HepG2 (cell line): ENCODE measurements at places on chromosomes 1 and 21.

GRCh38 chr1:226682871-226683814 lies 55.9 kb downstream of the ITPKB start:
- DNase-seq: no peak

GRCh38 chr21:46377789-46378188 lies 53.8 kb downstream of the PCNT start:
- DNase-seq: no peak

DNA sequence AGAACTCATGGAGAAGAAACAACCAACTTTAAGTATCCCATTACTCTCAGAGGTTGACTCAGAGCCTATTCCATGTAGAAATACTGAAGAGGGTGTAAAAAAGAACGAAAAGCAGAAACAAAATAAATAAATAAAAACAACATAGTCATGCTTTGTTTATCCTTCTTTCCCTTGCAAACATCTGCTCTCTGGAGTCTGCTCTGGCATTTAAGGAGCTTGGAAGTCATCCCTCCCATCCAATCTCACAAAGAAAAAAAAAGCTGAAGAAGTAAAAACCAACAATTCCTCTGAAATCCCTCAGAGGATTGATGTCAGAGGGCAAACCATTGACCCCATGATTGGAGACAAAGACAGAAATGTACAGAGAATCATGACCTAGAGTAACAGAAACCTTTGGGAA lies 302.6 kb upstream of the GREM2 start:
- DNase-seq: no peak

DNA sequence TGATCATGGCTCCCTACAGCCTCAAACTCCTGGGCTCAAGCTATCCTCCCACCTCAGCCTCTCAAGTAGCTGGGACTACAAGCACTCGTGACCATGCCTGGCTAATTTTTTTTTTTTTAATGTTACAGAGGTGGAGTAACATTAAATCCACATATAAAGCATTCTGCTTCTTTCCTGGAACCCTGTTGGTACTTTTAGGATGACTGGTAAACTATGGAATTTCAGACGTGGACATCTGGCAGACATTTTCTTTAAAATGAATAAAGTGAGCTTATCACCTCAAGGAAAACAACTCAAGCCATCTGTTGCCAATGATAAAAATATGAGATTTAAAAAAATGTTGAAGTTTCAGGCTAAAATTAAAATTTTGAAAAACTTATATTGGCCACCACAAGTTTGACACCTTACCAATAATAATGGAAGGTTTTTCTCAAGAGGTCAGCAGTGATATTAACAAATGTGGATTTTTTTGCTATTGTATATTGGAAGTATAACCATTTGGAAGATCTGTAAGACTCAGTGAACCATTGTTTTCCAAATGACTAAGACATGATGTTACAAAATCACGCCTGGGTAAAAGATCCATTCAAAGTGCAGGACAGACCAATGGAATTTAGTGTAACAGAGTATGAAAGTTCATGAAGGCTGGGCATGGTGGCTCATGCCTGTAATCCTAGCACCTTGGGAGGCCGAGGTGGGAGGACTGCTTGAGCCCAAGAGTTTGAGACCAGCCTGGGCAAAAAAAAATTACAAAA lies 52.7 kb upstream of the EIF4G3 start:
- no peak for DNase-seq

- no peak for DNase-seq
These were observed 753.1 kb downstream of the NCAM2 start for GRCh38 chr21:21751286-21751685.

GRCh38 chr1:180380259-180381183 lies 121.9 kb downstream of the ACBD6 start:
- DNase-seq: no peak

DNA sequence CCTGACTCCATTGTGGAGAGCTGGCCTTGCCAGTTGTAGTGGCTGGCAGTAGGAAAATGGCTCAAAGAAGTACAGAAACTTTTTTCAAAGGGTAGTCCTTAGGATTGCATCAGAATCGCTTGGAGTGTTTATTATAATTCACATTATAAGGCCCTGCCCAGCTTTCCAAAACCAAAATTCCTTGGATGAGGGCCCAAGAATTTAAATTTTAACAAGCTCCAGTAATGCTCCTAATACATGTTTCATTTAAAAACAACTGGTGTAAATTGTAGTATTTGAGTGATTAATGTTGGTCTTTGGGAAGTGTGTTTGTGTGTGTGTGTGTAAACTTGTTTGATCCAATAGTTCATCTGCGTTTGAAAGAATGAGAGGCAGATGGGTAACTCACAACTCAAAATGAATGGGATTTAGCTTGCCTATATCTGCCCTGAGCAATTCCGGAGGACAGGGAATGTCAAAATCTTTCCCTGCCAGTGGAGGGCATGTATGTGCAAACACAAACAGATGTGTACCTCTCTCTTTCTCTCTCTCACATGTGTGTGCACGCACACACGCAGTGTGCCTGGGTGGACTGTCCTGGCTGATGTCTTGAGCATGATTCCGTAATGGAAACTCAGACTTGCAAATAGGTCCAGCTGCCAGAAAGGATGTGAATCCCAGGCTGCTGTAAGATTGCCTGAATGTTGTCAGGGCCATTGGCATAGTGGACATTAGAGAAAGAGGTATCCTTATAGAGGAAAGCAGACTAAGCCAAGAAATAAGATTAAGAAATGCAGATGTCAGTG lies 293.1 kb downstream of the LMX1A start:
- DNase-seq: no peak

GRCh38 chr1:208247696-208248095 lies 3.5 kb upstream of the PLXNA2 start:
- DNase-seq: no peak

GRCh38 chr1:15882665-15883064 lies 35.2 kb downstream of the SPEN start:
- DNase-seq: no peak

DNA sequence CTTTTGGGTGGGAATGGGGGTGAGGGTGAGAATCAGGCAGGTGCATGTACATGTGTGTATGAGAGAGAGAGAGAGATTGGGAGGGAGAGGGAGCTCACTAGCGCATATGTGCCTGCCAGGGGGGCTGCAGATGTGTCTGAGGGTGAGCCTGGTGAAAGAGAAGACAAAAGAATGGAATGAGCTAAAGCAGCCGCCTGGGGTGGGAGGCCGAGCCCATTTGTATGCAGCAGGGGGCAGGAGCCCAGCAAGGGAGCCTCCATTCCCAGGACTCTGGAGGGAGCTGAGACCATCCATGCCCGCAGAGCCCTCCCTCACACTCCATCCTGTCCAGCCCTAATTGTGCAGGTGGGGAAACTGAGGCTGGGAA lies 95.0 kb downstream of the EPHB2 start:
- DNase-seq: no peak

- no peak for DNase-seq
These were observed 6.3 kb downstream of the MAGI3 start for GRCh38 chr1:113396585-113396984.

- DNase-seq: no peak
These were observed 184.5 kb upstream of the TNR start for GRCh38 chr1:175927944-175928343.

DNA sequence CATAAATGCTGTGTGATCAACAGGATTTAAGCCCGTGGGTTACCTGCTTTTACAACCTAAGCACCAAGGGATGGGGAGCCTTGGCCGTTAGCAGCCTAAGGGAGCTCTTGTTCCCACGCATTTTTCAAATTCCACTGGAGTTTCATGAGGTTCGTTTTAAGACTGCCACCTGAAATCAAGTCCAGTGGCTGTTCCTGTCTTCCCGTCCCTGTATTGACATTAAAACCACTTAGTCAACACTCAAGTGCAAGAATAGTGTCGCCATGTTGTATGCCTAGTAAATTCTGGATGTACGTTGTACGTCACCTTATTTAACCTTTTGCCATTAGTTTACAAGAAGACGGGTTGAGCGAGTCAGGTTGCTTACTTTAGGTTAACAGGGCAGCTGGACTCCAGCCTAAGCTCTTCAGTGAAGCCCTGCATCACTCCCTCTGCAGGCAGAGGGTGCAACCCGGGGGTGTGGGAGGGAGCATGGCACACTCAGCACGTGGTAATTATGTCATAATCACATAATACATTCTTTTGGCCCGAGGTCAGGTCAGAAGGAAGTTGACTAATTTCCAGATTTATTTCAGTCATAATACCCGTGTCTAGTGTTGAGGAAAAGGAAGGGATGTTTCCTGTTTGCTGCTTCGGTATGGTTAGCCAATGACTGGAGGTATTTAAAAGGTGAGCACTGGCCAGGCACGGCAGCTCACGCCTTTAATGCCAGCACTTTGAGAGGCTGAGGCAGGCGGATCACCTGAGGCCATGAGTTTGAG lies 42.5 kb downstream of the CNST start:
- peak; percentile 70 for DNase-seq

- DNase-seq: no peak
These were observed 32.5 kb downstream of the PLEKHO1 start for GRCh38 chr1:150182247-150182646.

DNA sequence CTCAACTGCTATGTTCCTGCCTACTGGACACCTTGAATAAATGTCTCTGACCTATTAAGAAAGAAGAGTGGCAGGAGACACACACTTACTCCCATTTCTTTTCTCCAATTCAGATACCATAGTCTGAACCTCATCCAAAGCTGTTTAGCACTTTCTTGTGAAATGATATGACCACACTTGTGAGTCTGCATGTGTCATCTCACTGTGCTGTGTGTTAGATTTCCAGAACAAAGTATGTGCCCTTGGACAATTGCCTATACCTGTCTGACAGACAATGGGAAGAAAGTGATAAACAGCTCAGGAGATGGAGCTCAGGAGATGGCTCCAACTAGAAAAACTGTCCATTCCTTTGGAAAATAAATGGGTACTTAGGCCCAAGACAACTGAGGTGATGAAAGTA lies 48.4 kb downstream of the USP48 start:
- no peak for DNase-seq

- no peak for DNase-seq
These were observed 534.2 kb upstream of the RGS18 start for GRCh38 chr1:191624044-191624443.

GRCh38 chr1:156430303-156430702 lies 61.3 kb downstream of the RHBG start:
- DNase-seq: no peak

DNA sequence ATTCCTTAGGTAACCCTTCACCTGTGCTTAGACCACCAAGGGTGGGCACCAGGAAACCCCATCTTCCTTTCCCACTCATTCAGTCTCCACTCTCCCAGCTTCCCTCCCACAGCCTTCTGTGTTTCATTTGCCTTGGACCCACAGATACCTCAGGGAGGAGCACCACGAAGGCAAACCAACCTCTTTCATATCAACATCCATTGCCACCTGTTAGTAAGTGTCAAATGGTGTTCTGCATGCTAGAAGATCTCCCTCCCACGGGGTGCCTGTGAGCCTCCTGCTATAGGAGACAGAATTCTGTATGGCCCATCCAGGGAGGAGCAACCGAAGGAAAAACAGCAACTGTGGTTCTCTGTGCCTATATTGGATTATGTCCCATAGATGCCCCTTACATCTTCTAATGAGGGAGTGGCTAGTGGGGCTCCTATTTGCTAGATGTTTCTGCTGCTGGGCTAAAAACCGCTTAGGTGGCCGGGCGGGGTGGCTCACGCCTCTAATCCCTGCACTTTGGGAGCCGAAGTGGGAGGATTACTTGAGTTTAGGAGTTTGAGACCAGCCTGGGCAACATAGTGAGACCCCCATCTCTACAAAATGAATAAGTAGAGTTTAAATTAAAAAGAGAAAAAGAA lies 25.6 kb upstream of the SCCPDH start:
- no peak for DNase-seq

GRCh38 chr1:54581621-54582035 lies 33.6 kb downstream of the ACOT11 start:
- DNase-seq: peak; percentile 47

DNA sequence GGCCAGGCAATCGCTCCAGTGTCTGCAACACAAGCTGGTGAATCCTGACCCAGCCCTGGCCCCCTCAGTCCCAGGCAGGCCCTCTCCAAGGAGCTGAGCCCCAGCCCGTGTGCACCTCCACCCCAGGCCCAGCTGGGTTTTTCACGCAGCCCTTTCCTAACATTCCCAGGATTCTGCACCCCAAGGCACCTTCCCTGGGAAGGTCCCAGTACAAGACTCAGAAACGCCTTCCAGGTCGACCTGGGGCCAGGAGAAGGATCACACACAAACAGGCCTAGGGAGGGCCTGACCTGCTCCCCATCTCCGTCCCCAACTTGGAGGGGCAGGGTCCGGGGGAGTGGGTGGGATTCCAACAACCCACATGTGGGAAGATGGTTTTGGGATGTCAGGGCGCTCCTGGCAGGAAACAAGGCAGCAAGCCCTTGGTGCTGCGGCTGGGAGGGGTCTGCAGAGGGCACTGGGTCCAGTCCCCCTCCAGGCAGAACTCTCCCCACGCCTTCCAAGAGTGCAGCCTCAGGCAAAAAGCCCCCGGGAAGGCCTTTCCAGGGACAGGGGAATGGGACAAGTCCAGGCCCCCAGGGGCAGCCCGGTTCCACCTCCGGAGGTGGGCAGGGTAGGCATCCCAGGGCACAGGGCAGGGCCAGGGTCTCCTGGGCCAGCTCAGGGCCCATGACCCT lies 58.3 kb downstream of the KCNAB2 start:
- DNase-seq: no peak

- DNase-seq: no peak
These were observed 122.8 kb downstream of the CRB1 start for GRCh38 chr1:197390856-197391255.

DNA sequence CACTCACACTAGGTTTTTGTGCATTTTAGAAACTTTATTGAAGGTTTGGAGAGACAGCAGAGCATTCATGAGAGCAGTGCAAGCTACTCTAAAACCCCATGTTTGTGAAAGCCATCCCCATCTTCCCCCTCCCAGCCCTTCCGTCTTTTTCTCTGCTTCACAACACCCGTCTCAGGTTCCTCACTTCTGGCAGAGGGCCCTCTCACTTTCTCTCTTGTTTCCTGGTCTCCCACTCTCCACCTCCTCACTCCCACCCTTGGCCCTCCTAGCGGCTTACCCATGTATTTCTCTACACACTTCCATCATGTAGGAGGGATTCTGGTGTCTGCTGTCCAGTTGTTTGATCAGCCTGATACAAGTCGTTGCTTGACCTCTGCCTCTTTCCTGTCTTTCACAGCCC lies 92.7 kb downstream of the LRRC8C start:
- DNase-seq: no peak

- no peak for DNase-seq
These were observed 26.5 kb downstream of the CNIH4 start for GRCh38 chr1:224383218-224383617.

DNA sequence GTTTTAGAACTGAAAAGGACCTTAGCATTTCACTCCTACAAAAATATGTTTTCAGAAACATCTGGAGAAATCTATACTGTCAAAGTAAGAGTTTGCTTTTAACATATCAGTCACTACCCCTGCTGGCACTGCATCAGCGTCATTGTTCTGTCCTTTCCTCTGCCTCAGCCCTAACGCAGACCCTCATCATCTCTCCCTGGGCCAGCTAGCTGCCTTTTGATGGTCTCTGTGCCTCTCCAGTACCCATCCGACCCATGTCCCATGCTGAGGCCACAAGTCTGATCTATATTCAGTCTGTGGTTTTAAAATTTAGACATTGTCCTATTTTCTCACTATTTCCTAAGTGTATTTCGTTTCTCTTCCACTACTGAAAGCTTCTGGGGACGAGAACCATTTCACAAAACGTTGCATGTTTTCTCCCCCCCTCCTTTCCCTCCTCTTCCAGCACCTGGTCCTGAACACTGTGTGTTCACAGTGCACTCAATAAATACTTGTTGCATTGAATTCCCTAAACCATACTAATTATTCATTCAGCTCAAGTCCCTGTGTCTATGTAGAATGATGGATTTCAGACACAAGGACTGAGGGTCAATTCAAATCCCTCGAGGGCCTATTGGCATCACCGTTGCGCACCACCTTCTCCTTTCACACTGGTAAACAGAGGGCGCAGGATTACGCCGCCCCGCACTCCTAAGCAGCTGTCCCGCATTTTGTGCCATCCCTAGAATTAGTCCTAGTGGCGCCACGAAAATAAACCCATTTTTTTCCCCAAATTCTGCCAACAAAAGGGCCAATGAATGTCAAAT lies 53.4 kb downstream of the CD2 start:
- no peak for DNase-seq
